ENCODE measurements at places on chromosomes 6 and 20.
A peak's percentile ranks its signal among the peaks of the same experiment; 100 is the strongest.

- DNase-seq = no peak
Measured at GRCh38 chr20:33811776-33812151, 616 bp downstream of the CHMP4B start.

DNA sequence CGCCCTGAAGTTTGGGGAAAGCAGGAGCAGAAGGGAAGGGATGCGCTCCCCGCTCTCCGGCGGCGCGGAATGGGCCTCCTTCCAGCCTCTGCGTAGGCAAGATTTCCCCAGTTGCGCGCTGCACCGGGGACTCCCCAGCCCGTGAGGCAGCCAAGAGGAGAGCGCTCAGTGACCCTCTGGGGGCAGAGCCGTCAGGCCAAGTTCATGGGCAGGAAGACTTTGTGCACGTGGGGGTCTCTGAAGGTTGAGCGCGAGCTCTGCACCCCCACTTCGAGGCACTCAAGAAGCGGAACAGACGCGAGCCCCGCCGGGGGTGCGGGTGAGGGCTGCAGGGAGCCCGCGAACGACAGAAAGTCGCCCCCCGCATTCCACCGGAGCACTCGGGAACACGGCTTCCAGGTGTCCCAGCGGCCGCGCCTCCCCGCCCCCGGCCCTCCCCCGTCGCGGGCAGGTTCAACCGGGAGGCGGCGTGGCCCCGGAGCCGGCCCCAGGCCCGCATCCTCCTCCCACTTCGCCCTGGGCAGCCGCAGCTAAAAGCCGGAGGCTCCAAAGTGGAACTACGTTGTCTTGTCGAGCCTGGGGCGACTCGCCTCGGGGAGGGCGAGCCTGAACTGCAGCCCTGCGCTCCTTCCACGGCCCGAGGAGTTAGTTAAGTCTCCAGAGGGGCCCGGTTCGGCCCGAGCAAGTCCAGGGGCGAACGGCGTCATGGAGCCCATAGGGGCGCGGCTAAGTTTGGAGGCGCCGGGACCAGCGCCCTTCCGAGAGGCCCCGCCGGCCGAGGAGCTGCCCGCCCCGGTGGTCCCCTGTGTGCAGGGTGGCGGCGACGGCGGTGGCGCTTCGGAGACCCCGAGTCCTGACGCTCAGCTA, at the start of gene PPP1R3G:
Gene PPP1R3G (plus strand): TSS at position 561 of the 867 bp plus-strand sequence. CDS start 145 bp downstream, at position 706.
- no peak for DNase-seq

DNA sequence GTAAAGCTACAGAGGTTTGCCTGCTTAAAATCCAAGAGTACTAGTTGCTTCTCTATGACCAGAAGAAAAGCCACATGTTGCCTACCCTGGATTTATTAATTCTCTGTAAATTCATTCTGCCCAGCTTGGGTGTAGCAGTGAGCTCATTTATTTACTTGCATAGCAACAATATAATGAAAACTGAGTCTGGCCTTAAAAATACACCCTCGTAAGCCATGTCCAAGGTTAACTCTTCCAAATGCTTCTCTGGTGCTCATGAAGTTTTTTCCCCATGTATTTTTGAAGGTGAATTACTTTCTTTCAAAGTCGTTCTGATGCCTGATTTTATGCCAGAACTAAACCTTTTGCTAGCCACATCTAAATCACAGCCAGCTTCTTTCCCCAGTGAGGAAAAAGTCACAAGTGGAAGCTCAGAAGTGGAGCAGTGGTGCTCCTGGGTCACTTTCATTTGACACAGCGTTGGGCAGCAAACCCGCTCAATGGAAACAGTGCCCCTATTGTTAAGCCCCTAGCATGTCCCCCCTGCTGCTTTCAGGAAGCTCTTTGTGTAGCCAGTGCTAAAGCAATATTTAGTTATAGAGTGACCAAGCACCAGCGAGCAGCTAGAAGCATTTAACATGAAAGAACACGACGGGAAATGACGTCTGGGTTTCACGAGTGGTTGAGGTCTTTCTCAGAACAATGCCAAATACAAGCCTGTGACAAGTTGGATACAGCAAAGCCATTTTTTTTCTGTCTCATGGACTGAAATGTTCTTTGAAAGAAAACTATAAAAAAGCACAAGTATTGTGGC, 29.8 kb downstream of the NEDD9 start:
- DNase-seq = no peak

- DNase-seq = no peak
Measured at GRCh38 chr6:14502551-14502950, 385.0 kb downstream of the CD83 start.

- DNase-seq = no peak
Measured at GRCh38 chr6:28658475-28659249, 133.0 kb downstream of the GPX5 start.

DNA sequence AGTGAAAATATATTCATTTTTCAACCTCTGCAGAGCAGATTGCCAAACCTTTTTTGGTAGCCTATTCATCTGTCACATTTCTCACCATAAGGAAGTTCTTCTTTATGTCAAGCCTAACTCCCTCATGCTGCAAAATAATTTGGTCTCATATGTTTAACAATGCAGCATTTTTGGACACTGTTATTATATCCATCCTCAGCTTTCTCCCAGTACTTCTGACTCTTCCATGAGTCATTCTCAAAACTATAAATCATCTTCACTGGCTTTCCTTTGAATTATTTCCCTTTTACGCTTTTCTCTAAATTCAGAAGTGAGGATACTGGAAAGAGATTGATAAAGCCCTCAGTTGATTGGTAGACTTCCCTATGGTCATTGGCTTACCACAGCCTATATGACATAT, 192.2 kb downstream of the TPBG start:
- no peak for DNase-seq

DNA sequence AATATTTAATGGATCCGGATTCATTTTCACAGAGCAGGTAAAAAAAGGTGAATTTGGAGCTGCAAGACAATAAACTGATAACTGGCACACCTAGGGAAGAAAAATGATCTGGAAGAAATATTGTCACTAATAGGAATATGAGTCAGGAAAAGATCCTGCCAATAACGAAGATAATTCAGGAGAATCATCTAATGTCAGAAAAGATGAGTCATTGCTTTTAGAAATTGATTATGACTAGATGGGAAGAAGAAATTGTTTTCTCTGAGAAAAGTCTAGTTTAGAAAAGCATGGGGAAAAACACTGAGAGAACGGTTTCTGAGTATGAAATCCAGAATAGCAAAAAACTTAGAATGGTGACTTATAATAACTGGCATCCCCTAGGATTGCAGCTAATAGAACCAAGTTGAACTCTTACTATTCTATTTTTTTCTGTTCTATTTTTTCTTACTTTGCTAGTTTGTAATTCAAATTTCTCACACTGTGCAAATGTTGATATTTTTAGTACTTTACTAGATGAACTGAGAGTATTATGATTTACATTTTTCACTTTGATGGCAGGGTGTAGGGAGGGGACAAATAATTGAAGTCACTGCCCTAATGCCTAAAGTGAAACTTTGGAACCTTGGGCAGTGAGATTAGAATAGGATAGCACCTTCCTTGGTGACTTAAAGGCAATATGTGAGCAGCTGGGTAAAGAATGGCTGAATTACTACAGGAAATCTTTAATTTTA, 38.2 kb upstream of the SUPT3H start:
- no peak for DNase-seq

DNA sequence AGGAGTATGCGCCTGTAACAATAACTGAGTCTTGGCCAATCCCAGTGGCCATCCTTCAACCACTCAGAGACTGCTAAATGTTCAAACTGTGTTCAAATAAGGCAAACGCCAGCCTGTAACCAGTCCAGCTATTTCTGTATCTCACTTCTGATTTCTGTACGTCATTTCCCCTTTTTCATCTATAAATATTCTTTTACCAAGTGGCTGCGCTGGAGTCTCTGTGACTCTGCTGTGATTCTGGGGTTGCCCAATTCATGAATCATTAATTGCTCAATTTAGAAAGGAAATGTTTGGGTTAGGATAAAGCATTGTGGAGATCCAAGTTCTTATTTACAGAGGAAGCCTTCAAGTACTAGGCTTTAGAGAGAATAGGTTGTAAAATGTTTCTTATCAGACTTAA, 89.8 kb upstream of the UST start:
- DNase-seq = no peak

- no peak for DNase-seq
Measured at GRCh38 chr6:47230579-47230978, 79.1 kb downstream of the TNFRSF21 start.

DNA sequence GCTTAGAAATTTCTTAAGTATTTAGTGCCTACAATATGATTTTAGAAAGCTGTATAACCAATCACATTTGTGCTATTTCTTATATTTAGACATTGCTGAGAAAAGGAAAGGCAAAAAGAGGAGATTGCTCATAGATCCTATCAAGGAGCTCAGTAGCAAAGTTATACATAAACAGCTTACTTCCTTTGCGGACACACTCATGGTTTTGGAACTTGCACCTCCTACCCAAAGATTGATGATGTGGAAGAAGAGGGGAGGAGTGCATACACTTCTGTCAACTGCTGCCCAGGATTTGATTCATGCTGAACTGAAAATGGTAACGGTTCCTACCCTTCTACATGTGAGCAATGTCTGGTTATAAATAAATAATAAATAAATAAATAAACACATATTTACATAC, 16.7 kb downstream of the RAD21L1 start:
- DNase-seq = no peak

- DNase-seq = no peak
Measured at GRCh38 chr20:376089-376488, 4.5 kb upstream of the TRIB3 start.

GRCh38 chr6:129206821-129207220, 323.9 kb downstream of the LAMA2 start:
- DNase-seq = no peak

DNA sequence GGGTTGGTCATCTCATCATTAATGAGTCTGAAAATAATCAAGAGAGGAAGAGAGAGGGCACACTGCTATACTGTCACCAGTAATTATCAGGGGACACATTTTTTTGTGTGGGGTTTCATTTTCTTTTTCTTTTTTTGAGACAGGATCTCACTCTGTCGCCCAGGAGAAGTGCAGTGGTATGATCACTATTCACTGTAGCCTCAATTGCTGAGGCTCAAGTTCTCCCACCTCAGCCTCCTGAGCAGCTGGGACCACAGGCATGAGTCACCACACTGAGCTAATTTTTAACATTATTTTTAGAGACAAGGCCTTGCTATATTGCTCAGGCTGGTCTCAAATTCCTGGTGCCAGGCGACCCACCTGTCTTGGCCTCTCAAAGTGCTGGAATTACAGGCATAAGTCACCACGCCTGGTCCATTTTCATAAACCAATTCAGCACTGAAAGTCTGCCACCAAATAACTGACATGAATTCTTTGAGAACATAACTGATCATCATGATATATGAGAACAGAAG, 43.3 kb downstream of the EPHA7 start:
- no peak for DNase-seq

- DNase-seq = no peak
Measured at GRCh38 chr20:49575551-49576060, 7.7 kb upstream of the PTGIS start.

- DNase-seq = no peak
Measured at GRCh38 chr20:59385480-59385879, 85.1 kb downstream of the EDN3 start.

DNA sequence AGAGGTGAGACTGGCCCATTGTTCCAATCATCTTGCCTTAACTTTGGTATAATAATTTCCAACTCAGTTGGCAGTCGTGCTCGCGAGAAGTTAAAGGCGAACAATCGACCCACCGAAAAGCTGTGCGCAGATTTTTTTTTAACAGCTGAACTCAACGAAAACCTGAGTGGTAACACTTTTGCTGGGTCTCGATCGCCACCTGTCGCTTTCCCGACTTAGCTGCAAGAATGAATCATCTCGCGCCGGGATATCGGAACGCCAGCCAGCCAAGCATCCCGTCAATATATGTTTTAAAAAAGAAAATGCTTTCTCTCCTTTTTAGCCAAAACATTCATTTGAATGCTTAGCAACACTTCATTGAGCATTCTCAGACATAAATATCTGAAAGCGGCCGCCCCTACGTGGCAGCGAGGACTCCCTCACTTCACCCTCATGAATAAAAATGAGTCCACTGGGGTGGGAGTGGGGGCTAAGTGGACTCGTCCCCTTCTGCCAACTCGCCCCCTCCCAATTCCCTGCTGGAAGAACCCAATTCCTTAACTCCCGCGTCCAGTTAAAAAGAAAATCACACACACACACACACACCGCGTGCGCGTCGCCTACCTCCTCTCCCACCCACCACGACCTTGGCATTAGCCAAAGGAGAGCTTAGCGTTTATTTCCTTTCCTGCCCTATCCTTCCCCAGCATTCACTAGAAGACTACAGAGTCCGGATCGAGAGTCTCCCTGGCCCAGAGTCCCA, 1.5 kb downstream of the COL12A1 start:
- no peak for DNase-seq

GRCh38 chr6:157823528-157824370, 703 bp downstream of the SNX9 start:
- DNase-seq = peak; percentile 53

DNA sequence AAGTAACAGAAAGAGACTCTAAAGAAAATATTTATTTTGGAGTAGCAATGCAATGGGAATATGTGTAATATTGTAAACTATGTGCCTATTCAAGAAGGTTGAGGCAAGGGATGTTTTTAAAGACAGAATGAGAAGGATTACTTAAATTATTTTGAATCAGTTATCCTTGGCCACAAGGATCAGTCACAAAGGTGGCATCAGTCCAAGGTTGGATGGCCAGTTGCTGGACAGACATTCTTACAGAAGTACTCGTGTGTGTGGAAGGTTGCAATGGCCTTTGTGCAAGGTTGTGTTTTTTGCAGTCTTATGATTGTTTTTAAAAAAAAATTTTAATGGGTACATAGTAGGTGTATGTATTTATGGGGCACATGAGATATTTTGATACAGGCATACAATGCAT, 2.0 kb downstream of the QRSL1 start:
- DNase-seq = no peak

DNA sequence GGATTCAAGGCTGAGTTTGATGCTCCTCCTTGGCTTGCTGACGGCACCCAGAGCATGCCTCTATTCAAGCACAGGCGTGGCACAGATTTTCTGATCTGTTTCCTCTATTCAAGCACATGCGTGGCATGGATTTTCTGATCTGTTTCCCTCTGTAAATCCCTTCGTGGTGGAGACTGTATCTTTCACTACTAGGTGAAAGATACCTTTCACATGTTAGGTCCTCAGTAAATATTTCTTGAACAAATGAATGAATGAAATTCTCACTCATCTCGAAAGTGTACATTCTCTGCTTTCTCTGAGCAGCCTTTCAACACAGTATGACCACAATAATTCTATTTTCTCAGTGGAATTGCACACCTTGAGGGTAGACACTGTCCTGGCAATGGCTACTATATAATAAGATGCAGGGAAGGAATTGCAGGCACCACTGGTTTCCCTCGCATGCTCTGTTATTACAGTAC, 72.6 kb upstream of the F13A1 start:
- no peak for DNase-seq

DNA sequence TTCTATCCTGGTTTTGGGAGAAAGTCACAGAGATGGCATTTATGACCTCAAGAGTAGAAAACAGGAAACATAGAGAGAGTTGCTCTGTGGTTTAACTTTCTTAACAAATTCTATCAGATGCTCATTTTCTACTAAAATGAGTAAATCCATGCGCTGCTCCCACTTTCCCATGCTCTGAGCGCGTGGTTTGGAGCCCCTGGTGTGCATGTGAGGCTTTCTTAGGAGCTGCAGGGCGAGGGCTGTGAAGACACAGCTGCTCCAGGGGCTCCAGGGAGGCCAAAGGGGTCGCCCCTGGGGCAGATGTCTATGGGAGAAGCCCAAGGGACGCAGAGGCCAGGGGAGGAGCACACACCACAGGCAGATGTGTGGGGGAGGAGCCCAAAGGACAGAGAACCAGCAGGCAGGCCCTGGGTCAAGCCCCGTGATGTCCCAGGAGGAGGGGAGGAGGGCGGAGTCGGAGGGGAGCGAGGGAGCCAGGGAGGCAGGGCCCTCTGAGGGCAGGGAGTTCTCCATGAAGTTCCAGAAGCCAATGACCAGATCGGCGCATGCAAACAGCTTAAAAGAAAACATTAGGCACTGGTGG, 122.9 kb downstream of the IRF4 start:
- DNase-seq = no peak

GRCh38 chr6:11795403-11795802, 16.8 kb upstream of the ADTRP start:
- no peak for DNase-seq

Data from activated naive CD8-positive, alpha-beta T cell treated with anti-CD3 and anti-CD28 coated beads, Interleukin-2, amount 50 U/mL, for 16 hours (primary cell).